Stimulated activated CD8-positive, alpha-beta memory T cell treated with anti-CD3 and anti-CD28 coated beads, Interleukin-2, amount 100 ng/mL, for 48 hours (primary cell): ENCODE measurements at places on chromosomes 2 and 18.

- no peak for DNase-seq
Observed at GRCh38 chr18:27752944-27753343, 424.0 kb downstream of the CDH2 start.

GRCh38 chr2:175363699-175364098 lies 182.2 kb upstream of the ATP5MC3 start:
- DNase-seq, result no peak

DNA sequence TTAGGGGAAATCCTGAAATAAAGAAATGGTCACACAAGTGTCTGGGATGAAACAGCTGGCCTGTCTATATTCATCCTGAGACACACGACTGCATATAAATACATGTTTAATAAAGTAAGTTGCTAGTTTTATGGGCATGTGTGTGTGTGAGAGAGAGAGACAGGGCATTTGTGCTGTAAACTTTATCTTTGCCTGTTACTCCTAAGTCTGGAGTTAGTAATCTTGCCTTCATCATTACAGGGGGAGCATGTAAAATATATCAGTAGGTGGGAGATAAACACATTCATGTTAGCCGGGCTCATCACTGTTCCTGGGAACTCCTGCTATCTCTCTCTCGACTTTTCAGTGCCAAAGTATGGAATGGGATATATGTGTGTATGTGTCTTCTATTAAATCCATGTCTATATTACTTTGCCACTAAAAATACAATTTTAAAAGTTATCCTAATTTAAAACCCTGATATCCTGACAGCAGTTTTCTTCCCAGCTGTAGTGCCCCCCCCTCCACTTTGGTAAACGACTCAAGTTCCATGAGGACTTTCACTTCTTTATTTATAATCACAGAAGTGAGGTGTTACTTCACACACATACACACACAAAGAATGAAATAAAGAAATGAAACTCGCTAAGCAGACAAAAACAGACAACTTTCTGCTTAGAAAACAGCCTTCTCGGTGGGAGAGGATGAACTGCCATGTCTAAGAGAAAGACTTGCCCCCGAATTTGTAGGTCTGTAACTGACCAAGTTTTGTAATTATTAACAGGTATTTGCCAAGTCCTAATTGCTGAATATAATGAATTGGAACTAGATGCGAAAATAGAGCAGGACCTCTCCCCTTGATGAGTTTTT lies 947 bp downstream of the ZEB2 start:
- DNase-seq, result no peak

- no peak for DNase-seq
Observed at GRCh38 chr2:179664972-179665812, 196.2 kb downstream of the ZNF385B start.

DNA sequence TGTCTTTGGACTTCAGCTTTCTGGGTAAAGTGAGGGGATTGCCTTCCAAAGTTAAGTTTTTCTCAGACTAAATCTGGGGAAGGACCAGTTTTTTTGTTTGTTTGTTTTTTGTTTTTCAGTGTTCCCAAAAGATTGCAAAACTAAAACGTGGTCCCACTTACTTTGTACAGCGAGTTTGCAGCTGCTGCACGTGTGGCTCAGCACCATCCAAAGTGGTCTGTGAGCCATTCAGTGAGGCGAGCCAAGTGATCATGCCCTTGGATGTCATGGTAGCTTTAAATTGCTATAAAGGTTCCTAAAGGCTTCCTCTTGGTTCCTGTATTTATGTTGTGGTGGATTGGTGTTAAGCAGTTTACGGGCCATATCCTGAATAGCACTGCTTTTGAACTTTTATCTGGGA lies 23.0 kb downstream of the TET3 start:
- no peak for DNase-seq

DNA sequence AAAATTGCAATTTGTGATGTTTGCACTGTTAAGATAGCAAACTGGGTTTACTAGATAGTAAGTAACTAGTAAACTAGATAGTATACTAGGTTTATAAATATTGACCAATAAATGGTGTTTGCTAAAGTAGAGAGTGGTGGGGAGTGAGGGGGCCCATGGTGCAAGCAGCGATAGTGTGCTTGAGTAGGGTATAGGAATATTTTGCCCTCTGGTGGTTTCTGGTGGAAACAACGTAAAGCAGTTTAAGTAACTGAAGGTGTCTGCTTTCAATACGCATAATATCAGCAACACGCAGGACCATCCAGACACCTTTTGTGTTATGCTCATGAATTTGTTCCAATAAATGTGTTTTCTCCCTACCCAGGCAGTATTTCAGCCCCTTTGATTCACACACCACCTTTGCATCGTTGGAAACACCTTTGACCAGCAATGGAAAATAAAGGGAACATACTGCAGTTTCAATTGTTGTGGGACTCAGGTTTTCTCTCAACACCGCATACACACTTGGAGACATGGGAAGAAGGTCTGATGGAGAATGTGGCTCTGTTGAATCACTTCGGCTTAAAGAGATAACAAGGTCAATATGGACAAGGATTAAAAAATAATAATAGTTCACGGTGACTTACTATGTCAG lies 16.7 kb upstream of the STAT1 start:
- no peak for DNase-seq

GRCh38 chr2:74816540-74817303 lies 17.2 kb upstream of the HK2 start:
- DNase-seq, result no peak

GRCh38 chr2:194062401-194062800 lies 1594.6 kb upstream of the SLC39A10 start:
- no peak for DNase-seq

GRCh38 chr2:20625491-20626391 lies 25.2 kb downstream of the HS1BP3 start:
- no peak for DNase-seq

DNA sequence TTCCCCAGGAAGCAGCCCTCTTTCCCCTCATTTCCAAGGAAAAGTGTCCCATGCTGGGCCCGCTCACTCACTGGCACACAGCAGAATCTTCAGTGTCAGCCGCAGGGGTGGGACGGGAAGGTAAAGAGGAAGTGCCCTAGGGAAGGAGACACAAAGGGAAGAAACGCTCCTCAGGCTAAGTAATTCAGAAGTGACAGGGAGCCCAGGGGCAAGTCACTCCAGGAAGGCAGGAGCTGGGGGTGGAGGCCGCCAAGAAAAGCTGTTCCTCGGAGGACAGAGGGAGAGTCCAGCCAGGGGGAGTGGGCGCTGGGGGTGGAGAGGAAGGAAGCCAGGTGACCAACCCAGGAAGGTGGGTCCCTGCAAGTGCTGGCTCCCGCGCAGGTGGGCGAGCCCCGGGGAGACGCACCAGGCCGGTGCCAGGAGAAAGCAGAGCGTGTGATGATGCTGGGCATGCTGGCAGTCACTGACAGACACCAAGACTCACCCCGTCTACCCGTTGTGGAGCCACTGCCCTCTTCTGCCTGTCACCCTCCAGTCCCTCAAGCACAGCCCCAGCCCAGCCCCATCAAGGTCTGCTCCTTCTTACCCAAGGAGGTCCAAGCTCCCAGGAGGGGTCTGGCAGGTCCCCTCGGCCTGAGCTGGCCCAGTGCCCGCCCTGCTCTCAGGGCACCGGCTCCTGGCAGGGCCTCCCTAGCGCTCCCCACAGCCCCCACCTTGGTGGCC lies 21.7 kb downstream of the HDAC4 start:
- no peak for DNase-seq

DNA sequence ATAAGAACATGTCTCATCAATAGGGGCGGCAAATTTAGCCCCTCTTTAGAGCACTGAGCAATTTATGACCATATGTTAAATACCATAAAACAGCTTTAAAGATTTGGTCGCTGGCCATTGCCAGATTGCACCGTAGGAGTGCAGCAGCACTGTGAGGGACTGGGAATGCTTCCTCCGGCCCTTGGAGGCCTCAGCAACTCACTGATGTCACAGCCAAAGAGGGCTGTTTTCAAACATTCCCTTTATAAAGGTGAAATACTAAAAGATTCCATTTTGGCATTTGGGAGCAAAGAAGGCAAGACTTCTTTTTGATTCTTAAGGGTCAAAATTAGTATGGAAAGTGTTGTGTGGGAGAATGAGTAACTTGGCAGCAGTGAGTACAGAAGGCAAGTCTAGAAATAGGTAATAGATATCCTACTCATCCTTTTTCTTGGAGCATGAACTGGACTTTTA lies 63.7 kb downstream of the BABAM2 start:
- no peak for DNase-seq
